NCI-H1048 (cell line): ENCODE measurements at places on chromosomes 1 and 21.

DNA sequence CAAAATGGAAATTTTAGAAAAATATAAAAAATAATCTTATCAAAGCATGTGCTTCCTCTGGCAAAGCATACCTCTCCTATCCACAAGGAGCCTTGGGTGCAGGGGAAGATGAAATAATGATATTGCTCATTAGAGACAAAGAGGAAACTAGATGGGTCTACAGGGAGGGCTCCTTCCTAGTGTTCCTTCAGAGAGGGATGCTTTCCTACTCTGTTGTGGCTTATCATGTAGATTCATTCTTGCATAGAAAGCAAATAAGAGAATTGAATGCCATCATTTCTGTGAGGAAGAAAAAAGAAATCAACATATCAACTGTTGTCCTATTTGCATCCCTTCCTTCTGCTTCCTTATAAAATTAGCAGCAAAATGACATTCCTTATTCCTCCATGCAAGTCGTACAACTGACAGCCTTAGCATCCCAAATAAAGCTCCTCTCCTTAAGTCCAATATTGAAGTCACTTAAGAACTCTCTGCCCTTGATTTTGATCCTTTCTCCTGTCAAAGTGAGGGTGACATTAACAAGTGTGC is 543.9 kb upstream of the PLXNA2 start:
- no peak for DNase-seq

DNA sequence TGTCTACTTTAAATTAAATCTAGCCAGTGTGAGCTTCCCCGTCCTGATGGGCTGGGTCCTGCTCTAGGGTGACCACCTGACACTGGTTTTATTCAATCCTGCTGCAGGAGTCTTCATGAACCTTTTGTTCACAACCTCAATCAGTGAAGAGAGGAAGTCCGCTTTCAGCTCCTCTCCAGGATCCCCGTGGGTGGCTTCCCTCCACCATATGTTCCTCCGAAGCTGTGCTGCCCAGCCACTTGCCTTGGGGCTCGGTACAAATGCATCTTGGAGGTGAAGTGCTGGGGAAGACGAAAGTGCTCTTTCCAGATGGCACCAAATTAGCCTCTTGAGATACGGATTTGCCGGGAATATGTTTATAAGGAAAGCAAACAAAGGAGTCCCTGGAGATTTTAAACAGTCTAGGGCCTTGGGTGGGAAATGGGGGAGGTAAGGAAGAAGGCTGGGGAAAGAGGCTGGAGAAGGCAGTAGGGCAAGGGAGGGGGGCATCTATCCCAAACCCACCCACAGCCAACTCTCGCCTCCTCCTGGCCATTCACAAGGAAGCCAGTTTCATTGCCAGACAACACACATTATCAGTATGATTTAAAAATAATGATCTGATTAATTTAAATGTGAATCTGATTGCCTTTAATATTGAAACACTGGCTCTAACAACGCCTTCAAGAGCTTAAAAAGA is 430.8 kb downstream of the DISC1 start:
- DNase-seq = no peak

GRCh38 chr1:201753492-201753891 is 75.5 kb upstream of the IPO9 start:
- DNase-seq = no peak

DNA sequence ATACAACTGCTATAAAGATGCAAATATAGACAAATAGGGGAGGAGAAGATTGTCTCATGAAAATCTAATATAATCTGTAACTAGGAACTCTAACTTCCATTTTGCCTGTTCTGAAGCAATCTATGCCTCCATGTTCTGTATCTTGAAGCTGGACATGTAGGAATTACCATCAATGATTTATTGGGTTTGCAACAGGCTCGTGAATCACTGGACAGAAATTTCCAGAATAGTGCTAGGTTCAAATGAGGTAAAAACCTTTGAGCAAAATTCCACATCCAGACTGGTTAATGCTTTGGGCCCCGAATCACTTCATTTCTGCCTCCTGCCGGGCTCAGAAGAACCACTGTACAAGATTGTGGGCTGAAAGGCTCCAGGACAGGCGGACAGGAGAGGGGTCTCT is 110.7 kb upstream of the CTTNBP2NL start:
- no peak for DNase-seq

DNA sequence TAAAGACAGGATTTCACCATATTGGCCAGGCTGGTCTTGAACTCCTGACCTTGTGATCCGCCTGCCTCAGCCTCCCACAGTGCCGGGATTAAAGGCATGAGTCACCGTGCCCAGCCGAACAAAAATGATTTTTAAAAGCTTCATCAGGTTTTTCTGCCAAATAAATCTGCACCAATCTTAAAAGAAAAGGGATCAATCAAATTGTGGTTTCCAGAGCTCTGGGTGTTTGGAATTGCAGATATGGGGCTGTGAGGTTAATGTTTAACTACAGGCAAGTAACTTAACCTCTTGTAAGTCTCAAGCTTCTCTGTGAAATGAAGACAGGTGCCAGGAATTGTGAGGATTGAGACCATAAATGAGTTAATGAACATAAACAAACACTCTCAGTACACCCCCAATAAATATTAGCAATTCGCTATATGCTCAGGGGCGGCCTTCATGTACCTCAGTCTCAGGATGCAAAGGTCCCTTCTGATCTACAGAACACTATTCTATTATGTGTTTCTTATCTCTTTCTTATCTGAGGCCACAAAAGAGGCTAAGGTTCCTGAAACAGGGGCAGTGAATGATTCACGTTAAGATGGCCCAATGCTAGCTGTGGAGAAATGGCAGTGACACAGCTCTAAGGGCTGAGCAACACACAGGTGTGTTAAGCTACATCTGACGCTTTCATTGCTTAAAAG is 7.1 kb upstream of the GNPAT start:
- DNase-seq = no peak
